ENCODE measurements at places on chromosomes 6 and 20.

- DNase-seq = no peak
Measured at GRCh38 chr6:54935739-54936138, 89.2 kb downstream of the FAM83B start.

GRCh38 chr20:47776639-47777038 is 8.6 kb downstream of the SULF2 start:
- no peak for DNase-seq

DNA sequence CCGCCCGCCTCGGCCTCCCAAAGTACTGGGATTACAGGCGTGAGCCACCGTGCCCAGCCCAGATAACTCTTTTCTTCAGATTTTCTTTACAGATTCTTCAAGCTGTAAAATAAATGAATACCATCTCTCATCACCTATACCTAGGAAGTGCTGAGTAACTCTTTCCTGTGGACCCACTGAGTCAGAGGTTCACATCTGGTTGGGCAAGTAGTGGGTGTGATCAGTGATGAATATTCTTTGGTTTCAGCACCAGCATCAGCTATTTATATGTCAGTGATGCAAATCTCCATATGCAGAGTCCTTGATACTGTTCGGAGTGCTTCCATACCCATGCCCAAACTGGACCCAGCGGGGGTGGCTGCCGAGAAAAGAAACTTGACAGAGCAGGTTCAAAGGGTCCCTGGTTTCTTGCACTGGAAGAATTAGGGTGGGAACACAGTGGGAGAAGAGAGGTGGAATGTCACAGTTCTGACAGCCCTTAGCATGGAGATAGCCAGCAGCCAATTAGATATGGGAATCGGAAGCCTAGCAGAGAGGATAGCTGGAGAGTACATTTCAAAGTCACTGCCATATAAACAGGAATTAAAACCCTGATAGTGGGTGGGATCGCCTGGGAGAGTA is 64.9 kb upstream of the DDR1 start:
- DNase-seq = no peak

- DNase-seq = no peak
Measured at GRCh38 chr20:59832406-59833363, 100.8 kb downstream of the SYCP2 start.

- DNase-seq = no peak
Measured at GRCh38 chr6:106586815-106587415, 42.4 kb downstream of the RTN4IP1 start.

DNA sequence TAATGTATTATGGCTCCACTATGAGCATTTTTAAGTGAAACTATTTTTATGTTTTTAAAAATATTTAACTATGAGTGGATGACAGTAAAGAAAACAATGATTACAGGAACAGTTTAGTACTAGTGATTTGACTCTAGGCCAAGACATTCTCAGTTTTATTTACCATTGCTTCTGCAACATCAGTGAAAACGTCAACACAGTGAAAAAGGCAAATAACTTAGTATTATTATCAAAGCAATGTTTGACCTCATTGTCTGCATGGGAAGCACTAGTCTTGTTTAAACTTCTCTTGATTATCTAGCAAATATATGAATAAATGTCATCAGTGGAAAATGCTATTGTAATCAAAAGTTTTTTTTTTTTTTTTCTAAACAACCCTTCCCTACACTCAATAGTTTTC is 165.0 kb downstream of the HTR1B start:
- DNase-seq = no peak

GRCh38 chr6:132587424-132587823 is 2.1 kb downstream of the TAAR5 start:
- no peak for DNase-seq

GRCh38 chr6:113052506-113052905 is 705.4 kb downstream of the RFPL4B start:
- no peak for DNase-seq

- no peak for DNase-seq
Measured at GRCh38 chr20:62550087-62550632, 74.4 kb upstream of the GATA5 start.

DNA sequence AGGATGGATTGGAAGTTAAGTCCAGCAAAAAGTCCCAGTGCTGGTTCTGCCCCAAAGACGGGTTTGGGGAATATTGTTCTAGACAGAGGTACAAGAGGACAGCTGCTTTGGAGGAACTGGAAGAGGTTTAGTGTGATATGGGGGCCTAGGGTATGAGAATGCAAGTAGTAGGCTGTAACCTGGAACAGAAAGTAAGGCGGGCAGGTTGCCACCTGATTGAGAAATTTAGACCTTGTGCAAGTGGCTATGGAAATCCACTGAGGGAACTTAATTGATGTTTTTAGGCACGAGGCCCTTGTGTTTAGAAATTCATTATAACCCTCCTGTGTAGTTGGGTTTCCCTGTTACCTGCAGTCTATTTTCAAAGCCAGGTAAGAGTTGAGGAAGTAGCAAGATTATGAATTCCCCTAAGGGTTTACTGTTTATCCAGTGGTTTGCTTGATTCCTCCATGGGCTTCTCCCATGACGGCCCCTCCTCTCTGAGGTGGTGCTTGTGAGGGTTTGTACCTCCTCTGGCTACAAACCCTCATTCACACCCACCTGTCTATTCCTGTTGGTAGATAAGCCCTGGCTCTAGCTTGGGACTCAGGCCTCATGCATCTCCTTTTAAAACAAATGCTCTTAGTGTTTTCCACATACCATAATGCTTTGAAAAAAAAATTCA is 42.0 kb upstream of the BCAS1 start:
- no peak for DNase-seq

DNA sequence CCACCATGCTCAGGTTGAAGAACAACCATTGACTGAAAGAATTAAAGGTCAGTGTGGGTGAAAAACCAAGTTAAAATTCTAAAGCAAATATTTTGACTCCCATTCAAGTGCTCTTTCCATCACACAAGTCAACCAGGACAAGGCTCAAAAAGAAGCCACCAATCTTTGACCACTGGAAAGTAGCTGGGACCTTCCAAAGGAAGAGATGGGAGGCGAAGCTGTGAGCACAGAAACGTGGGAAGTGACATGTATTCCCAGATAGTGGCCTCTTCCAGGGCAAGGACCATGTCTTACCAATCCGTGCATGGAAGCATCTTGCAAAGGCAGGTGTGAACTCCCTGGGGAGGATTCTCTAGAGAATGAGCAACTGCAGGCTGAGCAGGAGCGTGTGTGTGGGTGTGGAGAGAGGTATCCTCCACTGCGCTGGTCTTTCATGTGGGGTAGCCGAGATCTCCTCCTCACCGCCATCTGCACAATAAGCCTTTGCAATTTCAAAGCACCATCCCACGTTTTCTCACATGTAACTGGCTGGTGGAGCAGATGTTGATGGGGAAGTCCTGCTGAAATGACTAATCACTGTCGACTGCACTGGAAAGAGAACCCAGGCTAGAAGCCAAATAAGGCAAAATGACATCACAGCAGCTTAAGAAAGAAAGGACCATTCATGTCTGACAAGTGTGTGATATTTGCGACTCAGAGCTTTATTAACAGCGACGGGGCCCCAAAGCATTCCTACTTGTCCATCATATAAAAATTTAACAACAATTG is 189.4 kb upstream of the RREB1 start:
- DNase-seq = no peak

DNA sequence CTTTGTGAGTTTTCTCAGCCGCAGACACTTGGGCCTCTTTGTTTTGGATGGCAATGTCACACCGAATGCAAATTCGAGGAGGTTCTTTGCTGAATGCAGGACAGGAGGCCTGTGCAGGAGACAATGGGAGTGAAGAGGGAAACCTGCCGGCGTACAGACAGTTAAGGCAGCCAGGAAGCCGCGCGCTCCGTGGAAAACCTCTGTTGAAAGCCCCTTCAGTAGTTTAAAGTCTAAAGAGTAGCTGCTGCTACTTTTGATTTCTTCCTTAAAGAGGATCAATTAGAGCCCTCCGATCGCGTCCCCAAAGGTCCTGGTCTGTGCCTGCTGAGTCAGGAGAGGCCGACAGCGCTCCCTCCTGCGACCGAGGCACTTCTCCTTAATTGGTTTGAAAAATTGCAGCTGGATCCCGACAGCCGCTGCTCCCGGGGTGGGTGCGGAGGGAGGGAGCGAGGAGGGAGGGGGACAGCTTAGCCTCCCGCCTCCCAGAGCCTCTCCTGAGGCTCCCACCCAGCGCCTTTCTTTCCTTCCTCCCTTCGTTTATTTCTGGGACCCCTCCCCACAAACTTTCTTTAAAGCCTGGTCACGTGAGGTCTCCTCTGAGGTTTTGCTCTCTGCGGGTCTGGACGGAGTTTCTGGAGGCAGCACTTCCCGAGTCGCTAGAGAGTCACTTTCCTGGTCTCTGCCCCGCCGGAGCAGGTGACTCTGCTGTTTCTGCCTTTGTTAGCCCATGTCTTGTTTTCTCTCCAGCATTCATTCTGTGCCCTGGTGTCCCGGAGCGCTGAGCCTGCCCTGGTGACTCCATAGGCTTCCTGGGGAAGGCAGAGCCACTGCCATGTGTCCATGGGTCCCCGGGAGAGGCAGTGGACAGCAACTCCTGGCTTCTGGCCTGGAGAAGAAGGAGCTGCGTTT is 22.3 kb upstream of the RPP40 start:
- DNase-seq = no peak

DNA sequence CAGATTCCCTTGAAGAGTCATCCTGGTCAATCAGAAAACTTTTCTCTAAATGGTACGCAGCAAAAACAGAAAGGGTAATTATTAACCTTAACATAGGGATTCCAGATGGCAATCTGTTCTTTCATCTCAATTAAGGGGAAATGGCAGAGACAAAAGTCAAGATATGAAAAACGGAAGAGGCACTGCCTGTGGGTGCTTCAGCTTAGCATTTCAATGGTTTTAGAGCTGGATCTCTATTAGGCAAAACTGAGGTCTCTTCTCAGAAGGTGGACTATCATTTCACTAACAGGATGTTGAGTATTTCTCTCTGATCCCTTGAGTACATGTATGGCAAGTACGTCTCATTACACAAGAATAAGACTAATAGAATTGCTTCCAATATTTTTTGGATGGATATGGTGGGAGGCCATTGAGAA is 296.9 kb downstream of the HIVEP2 start:
- DNase-seq = no peak

DNA sequence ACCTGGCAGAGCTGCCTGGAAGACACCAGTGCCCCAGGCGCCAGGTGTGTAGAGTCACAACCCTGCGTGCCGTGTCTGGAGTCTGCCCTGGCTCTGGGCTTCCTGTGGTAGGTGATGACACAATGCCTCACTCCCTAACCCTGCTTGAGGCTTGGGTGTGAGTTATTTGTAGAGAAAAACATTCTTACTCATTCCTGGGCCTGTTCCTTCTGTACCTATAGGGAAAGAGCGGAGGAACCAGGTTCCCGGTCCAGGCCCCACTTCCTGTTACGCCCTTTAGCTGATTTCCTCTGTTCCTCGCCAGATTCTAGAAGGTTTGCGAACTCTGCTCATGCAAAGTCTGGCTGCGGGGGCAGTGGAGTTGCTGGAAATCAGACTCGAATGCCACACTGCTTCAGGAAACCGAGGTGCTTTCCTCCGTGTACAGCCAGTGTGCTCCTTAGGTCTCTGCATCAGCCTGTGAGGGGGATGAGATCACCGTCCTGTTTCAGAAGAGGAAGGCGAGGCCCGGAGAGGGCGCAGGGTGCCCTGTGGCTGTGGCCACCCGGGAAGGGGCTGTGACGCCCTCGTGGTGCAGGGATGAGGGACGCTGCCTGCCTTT is 67.1 kb upstream of the DUSP22 start:
- DNase-seq = no peak

DNA sequence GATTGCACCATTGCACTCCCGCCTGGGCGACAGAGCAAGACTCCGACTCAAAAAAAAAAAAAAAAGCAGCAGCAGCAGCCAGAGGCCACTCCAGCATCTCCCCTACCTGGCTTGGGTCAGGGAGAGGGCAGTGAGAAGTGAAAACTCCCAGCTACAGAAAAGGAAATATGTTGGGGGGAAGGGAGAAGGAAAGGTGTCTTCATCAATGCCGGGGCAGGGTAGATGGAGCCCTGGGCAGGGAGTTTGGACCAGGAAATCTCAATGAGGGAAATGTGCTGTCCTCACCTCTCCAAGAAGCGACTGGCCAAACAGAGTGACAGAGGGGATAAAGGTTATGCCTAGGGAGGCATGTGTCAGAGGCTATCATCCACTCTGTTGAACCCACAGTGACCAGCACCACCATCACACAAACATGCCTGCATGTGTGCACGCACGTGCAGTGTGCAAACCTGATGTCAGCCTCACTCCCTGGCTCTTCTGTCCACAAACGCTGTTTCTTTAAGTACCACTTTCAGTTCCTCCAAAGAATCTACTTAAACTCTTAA is 887 bp upstream of the AIF1 start:
- no peak for DNase-seq

GRCh38 chr20:49843139-49843538 is 30.5 kb downstream of the SLC9A8 start:
- no peak for DNase-seq

DNA sequence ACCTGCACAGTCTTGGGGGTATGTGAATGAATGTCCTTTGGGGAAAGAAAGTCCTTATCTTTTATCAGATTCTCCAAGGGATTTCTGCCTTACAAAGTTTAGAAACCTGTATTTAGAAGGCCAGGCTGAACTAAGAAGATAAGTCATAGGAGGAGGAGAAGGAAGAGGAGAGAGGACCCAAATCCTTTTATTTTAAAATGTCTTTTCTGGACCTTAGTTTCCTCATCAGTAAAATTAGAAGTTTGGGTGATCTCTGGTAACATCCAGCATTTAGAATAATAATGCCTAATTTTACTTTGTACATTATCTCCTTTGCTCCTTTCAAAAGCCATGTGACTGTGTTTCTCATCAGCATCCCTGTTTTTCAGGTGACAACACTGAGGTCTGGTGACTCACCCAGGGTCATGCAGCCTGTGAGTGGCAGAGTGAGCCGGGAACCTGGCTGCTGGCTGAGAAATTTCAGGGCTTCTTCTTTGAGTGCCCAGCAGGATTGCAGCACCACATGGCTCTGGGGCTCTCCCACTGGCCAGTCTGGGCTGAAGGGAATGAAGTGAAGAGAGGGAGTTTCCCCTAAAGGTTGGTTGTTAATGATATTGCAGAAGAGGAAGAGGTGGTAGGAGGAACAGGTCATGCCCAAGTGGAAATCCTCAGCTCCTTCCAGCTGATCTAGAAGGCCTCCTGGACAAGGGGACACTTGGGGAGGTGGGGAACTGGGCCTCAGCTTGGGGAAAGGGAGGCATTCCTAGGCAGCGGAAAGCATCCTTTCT is 34.0 kb downstream of the VEGFA start:
- DNase-seq = no peak

DNA sequence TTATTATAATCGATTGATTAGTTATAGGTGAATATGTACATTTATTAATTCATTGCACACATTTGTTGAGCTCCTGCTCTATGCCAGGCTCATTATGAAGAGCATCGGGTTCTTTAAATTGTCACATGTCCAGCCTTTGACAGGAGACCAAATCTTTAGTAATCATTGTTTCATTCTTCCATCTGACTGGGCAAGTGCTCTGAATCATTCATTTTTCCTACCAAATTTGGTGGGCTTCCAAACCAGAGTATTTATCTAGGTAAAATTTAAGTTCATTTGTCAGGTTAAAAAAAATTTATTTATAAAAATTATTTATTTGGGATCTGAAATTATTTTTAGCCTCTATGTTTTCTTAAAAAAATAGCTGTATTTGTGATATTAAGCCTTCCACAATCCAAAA is 404.9 kb upstream of the MMS22L start:
- no peak for DNase-seq
